NCI-H526 treated with DMSO at 0.1 percent for 48 hours (cell line): ENCODE measurements at places on chromosomes 2 and 18.

- DNase-seq, result peak; percentile 8
Observed at GRCh38 chr2:71530641-71531332, 77.4 kb downstream of the DYSF start.

DNA sequence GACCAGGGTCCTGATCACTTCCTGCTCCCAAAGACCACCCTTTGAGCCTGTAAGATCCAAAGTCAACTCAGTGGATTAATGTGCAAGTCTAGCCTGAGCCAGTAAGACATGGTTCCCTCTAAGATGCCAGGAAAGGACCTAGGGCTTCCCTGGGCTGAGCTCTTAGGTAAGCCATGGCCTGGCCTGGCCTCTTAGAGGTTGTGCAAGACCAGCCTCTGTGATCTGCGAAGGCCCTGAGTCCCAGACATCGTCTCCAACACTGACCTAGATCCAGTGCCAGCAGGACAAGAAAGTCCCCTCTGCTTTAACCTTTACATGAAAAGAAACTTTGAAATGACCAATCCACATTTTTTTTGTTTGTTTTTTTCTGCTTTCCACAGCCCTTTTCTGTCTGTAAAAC is 73.6 kb upstream of the CYP1B1 start:
- no peak for DNase-seq

DNA sequence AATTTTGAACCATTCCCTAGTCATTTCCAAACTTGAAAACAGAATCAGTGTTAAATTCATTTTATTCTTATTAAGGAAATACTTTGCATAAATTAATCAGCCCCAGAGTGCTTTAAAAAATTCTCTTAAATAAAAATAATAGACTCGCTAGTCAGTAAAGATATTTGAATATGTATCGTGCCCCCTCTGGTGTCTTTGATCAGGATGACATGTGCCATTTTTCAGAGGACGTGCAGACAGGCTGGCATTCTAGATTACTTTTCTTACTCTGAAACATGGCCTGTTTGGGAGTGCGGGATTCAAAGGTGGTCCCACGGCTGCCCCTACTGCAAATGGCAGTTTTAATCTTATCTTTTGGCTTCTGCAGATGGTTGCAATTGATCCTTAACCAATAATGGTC is 5.5 kb upstream of the MROH2A start:
- DNase-seq, result no peak

DNA sequence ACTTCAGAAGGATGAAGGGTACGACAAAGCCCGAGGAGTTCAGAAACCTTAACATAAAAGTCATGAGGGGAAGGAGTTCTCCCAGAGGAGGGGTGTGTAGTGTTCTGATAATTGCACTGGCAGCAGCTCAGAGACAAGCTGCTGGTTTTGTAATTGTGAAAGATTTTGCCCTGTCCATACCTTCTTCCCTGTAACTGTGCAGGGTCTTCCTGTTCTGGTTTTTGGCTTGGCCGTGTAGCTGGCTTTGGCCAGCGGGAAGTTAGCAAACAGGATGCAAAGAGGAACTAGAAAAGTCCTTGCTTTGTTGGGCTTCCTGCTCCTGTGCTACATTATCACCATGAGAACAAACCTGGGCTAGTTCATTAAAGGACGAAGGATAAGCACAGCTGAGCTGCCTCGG is 160.8 kb downstream of the LPIN1 start:
- DNase-seq, result no peak

GRCh38 chr2:241835611-241836010 is 23.1 kb downstream of the PDCD1 start:
- no peak for DNase-seq

GRCh38 chr2:134281815-134282419 is 28.0 kb downstream of the MGAT5 start:
- DNase-seq, result no peak

DNA sequence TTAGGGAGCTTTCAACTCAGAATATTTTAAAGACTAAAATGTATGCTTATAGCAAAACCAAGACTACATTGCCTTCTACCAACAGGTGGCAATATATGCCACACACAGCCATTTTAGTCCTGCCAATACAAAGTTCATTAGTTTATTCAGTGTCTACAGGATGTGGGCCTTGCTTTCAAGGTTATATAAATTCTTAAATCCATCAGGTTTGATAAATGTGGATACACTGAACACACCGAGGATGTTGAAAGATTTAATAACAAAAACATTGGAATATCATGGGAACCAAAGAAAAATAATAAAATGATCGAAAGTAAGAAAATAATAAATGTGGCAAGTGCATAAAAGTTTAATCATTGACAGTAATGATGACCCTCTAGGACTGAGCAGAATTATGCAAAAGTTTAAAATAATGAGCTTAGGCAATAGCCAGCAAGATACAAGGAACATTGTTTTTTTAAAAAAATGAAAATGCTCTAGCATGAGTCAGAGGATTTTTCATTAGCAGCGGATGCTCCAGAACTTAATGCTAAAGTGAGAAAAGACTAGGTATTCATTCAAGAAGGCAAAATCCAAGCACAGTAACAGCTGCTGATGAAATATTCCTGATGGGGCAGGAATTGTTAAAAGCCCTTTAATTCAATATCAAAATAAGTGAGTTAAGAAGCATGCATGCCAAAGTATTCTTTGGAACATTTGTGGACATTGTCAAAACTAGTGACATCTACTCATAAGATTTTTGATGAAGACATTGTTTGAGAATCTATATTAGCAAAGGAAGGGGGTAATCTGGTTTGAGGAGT is 14.2 kb downstream of the SCN9A start:
- DNase-seq, result peak; percentile 17

- DNase-seq, result peak; percentile 100
Observed at GRCh38 chr2:15546297-15547098, 14.6 kb downstream of the NBAS start.

- DNase-seq, result no peak
Observed at GRCh38 chr18:56327191-56327885, 311.1 kb downstream of the TXNL1 start.

DNA sequence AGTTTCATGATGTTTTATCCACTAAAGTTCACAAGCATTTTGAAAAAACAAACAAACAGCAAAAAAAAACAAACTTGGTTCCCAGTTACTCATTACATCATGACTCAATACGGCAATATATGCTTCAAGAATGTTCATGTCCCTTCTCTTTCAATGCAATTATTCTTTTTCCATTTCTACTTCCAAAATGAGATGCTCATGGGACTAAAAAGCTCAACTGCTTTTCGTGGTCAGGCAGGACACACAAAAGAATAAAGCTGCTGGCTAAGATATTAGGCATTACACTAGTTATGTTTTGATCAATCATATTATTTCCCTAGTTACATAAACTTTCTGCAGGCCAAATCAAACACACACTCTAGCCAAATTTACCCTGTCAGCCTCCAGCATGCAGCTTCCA is 301.3 kb downstream of the EPHA4 start:
- DNase-seq, result no peak

DNA sequence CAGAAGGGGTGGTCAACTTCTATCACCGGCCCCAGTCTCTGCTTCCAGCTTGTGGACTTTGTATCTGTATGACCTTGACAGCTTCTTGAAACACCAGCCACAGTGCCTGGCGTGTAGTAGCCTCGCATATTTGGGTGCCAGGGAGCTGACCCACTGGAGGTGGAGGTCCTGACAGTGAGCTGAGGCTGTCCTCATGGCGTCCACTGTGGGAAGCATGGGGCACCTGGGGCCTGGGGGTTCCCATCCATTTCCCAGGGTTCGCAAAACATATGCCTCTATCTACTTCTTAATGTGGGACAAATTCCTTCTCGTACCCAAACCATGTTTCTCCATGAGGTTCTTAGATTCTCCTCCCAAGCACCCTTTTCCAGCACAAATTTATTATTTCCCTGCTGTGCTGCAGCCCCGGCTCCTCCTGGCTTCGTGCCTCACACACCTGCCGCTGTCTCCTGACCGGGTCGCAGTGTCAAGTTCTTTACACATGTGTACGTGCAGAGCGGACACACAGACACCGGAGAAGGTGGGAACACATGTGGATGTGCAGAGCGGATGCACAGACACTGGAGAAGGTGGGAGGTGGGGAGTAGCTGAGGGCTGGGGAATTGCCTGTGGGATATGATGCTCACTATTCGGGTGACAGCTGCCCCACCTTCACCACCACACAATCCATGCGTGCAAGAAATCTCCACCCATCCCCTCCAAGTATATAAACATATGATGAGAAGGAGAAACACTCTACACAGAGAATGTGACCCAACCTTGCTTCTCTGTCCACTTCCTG is 23.4 kb downstream of the TMEM18 start:
- no peak for DNase-seq

GRCh38 chr2:152504618-152505017 is 169.6 kb downstream of the FMNL2 start:
- no peak for DNase-seq

- DNase-seq, result no peak
Observed at GRCh38 chr2:170212625-170213280, 34.8 kb downstream of the MYO3B start.

- no peak for DNase-seq
Observed at GRCh38 chr2:11802782-11803191, 56.4 kb downstream of the LPIN1 start.

GRCh38 chr2:8392098-8392866 is 289.6 kb upstream of the ID2 start:
- no peak for DNase-seq
